ENCODE measurements at places on chromosomes 13 and 19. TPM values are rescaled to one million over a fixed set of nuclear protein-coding genes. Genes with fewer than 3 reads are reported as not detected.

MAMSTR gene
- polyA plus RNA-seq, result 3.3 TPM

- H3K4me3 ChIP-seq, result no peak overlapping the region
- no peaks in the 10 kb centered on the region for H3K27me3 ChIP-seq
- no peak overlapping the region for H3K27ac ChIP-seq
- no peaks in the 10 kb centered on the region for H3K4me1 ChIP-seq
- DNase-seq, result no peak
These were observed 4.3 kb downstream of the KIRREL2 start for GRCh38 chr19:35860818-35861639.

OR10H1 gene
- polyA plus RNA-seq, result not detected

USF2 gene
- 148 TPM for polyA plus RNA-seq

DNA sequence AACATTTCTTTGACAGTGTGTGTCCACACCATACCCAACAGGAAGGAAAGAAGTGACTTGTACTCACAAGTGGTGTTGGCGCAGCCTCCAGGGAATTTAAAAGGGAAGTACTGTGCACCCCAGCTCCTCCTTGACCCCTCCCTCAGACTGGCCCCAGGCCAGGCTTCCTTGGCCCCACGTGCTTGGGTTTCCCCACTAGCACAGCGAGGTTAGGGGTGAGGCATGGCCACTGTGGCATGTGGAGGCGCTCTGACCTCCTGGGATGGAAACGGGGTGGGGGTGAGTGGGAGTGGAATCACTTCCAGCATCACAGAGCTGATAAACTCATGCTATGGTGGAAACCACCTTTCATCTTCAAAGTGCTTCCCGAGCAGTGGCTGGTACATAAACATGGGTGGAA is 168.6 kb downstream of the ZNF536 start:
- DNase-seq, result no peak
- no peak overlapping the region for H3K27ac ChIP-seq
- no peak overlapping the region for H3K4me3 ChIP-seq
- H3K36me3 ChIP-seq, result no peaks in the 10 kb centered on the region
- no peaks in the 10 kb centered on the region for H3K27me3 ChIP-seq
- H3K4me1 ChIP-seq, result no peaks in the 10 kb centered on the region

DNA sequence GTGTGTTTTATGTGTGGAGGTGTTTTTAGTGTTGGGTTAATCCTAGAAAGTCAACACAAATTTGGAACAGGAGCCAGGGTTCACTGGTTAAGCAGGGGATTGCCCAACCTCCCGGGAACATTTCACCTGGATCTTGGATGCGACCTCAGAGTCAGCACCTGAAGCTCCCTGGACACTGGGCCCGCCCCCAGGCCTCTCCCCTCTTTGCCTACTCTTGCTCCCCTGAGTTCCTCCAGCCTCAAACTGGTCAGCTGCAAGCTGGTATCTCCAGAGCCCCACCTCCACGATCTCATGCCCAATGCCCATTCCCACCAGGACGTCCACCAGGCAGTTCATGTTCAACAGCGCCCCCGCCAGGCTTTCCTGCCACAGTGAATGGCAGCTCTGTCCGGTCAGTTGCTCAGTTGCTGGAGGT is 9.7 kb downstream of the HSD17B14 start:
- no peak overlapping the region for H3K4me3 ChIP-seq
- H3K4me1 ChIP-seq, result no peaks in the 10 kb centered on the region
- H3K27ac ChIP-seq, result no peak overlapping the region
- no peaks in the 10 kb centered on the region for H3K27me3 ChIP-seq
- H3K36me3 ChIP-seq, result no peaks in the 10 kb centered on the region

ZNF765 gene
- 2.8 TPM for polyA plus RNA-seq

GRCh38 chr13:28719227-28720055 is 671 bp upstream of the SLC46A3 start:
- no peaks in the 10 kb centered on the region for H3K4me1 ChIP-seq
- H3K27me3 ChIP-seq, result no peaks in the 10 kb centered on the region
- peak overlapping the region; percentile 21 for H3K4me3 ChIP-seq
- H3K27ac ChIP-seq, result peak overlapping the region; percentile 33

CCDC122 gene
- polyA plus RNA-seq, result 3.1 TPM

- H3K27ac ChIP-seq, result no peak overlapping the region
- no peaks in the 10 kb centered on the region for H3K4me1 ChIP-seq
- H3K4me3 ChIP-seq, result no peak overlapping the region
These were observed 3.2 kb upstream of the POLR2E start for GRCh38 chr19:1098177-1099051.

DNA sequence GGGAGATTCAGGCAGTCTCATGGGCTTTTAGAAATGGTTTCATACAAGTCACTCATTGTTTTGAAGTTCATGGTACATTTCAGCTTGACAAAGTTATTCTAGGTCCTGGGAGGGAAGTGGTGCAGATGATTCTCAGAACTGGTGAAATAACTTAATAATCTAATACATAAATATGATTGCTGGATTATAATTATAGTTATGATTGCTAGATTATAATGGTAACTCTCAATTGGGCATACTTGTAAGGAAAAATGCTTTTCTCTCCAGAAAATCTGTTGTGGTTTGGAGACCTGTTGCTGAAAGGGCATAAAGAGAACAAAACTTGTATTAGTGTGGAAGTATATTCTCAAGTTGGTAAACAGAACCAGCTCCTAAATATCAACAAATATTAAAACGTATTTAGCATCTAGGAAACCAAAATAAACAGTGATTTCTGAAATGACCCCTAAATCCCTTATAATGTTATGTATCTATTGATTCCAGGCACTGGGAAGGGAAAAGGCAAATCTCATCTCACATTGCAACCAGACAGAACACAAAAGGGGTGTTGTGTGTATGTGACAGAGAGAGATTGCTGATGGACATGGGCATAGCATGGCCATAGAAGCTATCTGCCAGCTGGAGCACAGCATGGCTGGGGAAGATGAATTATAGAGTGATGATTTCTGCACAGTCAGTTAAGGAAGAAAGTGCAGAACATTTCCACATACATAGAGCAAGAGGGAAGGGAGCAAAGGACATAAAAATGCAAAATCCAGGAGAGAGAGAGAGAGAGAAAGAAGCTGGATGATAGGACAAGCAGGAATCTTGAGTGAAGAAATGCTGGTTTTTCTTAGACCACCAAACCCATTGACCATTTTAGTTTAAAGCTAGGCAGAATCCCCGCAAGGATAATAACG is 87.1 kb upstream of the FRY start:
- no peaks in the 10 kb centered on the region for H3K27me3 ChIP-seq
- peaks cover 1% of the 10 kb centered on the region for H3K36me3 ChIP-seq
- DNase-seq, result no peak
- H3K27ac ChIP-seq, result no peak overlapping the region
- H3K4me1 ChIP-seq, result no peaks in the 10 kb centered on the region

DNA sequence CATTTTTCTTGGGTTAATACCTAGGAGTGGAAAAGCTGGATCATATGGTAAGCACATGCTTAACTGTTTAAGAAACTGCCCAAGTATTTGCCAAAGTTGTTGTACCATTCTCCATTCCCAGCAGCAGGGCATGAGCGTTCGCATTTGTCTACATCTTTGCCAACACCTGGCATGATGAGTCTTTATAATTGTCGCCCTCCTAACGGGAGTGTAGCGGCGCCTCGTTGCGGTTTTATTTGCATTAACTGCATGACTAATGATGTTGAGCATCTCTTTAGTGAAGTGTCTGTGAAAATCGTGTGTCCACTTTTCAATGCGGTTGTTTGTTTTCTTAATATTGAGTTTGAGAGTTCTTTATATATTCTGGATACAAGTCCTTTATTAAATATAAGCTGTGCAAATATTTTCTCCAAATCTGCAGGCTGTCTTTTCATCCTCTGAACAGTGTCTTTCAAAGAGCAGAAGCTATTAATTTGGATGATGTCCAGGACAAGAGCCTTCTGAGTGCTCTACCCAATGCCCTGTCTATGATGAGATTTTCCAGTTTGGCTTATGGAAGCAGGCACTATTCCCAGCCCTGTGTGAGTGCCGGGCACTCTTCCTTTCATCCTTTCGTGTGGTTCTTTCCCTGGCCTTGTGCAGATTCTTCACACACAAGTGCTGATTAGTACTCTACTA is 202.0 kb downstream of the FOXO1 start:
- H3K36me3 ChIP-seq, result no peaks in the 10 kb centered on the region
- H3K27ac ChIP-seq, result no peak overlapping the region
- H3K27me3 ChIP-seq, result no peaks in the 10 kb centered on the region
- no peaks in the 10 kb centered on the region for H3K4me1 ChIP-seq

- no peaks in the 10 kb centered on the region for H3K27me3 ChIP-seq
- no peak for DNase-seq
- no peak overlapping the region for H3K4me3 ChIP-seq
- no peak overlapping the region for H3K27ac ChIP-seq
- peaks cover 4% of the 10 kb centered on the region for H3K4me1 ChIP-seq
These were observed 7.8 kb downstream of the DOT1L start for GRCh38 chr19:2171349-2172145.

- no peak overlapping the region for H3K4me3 ChIP-seq
- no peaks in the 10 kb centered on the region for H3K4me1 ChIP-seq
- no peaks in the 10 kb centered on the region for H3K27me3 ChIP-seq
- no peaks in the 10 kb centered on the region for H3K36me3 ChIP-seq
These were observed 32.2 kb upstream of the WDFY2 start for GRCh38 chr13:51552027-51552426.

GRCh38 chr13:78022164-78022877 is 103.7 kb upstream of the EDNRB start:
- H3K4me3 ChIP-seq, result no peak overlapping the region
- H3K36me3 ChIP-seq, result no peaks in the 10 kb centered on the region
- peak; percentile 58 for DNase-seq
- no peak overlapping the region for H3K27ac ChIP-seq

GRCh38 chr19:46408664-46409039 is 4.7 kb downstream of the CCDC8 start:
- H3K4me1 ChIP-seq, result no peaks in the 10 kb centered on the region
- no peak overlapping the region for H3K4me3 ChIP-seq
- DNase-seq, result peak; percentile 90

DNA sequence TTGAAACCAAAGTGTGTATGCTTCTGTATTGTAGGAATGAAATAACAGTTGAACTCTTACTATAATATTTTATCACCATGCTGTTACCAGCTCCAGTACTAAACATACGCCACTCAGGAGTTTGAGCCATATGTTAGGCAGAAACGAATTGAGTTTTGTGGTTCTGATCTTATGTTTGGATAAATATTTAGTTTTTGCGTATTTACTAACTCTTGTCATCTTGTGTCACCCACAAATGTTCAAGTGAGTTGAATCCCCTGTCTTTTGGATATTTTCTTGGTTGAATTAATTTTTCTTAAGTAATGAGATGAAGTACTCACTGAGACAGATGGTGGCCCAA is 1.5 kb downstream of the FNDC3A start:
- peaks cover 3% of the 10 kb centered on the region for H3K4me1 ChIP-seq
- H3K27me3 ChIP-seq, result no peaks in the 10 kb centered on the region
- H3K27ac ChIP-seq, result no peak overlapping the region
- peak overlapping the region; percentile 75 for H3K4me3 ChIP-seq

ZNF888 gene
- polyA plus RNA-seq, result 1.1 TPM

DNA sequence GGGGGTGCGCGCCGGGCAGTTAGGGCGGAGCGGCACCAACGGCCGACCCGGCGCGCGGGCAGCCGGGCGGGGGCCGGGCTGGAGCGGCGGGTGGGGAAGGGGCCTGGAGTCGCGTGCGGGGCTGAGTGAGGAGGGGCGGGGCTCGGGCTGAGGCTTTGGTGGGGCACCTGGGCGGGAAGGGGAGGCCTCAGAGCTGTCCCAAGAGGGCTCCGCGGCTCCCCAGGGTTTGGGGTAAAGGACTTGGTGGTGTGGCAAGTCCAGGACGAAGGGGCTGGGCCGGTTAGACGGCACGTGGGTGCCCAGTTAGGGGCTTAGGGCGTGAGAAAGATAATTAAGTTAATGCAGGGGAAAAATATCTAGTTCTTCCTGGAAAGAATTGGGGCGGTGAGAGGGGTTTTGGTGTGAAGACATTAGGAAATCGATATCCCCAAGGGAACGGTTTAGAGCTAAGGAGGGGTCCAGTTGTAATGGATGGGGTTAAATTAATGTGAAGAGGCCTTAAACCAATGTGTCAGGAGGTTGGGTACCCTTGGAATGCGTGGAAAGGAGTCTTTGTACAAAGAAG is 496 bp downstream of the ZNF574 start:
- H3K4me3 ChIP-seq, result peak overlapping the region; percentile 89
- peak; percentile 85 for DNase-seq
- H3K36me3 ChIP-seq, result peaks cover 14% of the 10 kb centered on the region
- H3K27ac ChIP-seq, result peak overlapping the region; percentile 4

RNF113B gene
- not detected for polyA plus RNA-seq

DNA sequence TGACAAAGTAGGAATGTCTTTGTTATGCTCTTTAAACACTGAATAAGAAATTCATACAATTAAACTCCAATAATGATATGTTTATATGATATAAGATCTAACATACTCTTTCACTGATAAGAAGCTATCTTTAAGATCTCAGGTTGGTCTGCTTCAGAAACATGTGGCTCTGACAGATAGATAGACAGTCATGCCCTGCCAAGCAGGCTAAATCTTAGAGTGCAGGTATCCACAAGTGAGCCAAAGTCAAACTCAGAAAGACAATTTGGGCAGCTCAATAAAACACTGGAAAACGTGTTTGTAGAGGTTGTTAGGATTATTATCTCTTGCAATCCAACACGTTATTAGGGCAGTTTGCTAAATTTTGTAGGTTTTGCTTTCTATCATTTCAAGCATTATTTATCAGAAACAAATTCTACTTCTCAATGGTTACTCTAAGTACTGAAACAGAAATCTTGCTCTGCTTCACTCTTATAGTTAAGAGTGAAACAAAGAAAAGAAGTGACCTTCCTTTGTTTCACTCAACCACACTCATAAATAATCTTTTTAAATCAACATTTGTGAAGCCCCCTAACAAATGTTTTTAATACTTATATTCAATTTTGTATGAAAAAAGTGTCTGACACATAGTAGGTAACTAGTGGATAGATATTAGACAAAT is 1255.6 kb downstream of the DIAPH3 start:
- no peak for DNase-seq
- no peak overlapping the region for H3K4me3 ChIP-seq
- no peaks in the 10 kb centered on the region for H3K36me3 ChIP-seq
- no peaks in the 10 kb centered on the region for H3K4me1 ChIP-seq
- H3K27ac ChIP-seq, result no peak overlapping the region

APOC4 gene
- not detected for polyA plus RNA-seq

- no peaks in the 10 kb centered on the region for H3K27me3 ChIP-seq
- DNase-seq, result no peak
- no peaks in the 10 kb centered on the region for H3K36me3 ChIP-seq
- H3K27ac ChIP-seq, result no peak overlapping the region
- no peak overlapping the region for H3K4me3 ChIP-seq
These were observed 46.4 kb downstream of the RUBCNL start for GRCh38 chr13:46340631-46341111.

Measured in aorta (tissue), 5 donors.